ENCODE measurements at places on chromosomes 7 and 10.

GRCh38 chr7:158274404-158274811 is 313.2 kb downstream of the PTPRN2 start:
- DNase-seq = no peak

- no peak for DNase-seq
Measured at GRCh38 chr7:124179641-124180040, 146.8 kb upstream of the TMEM229A start.

GRCh38 chr7:153682628-153683027 is 369.6 kb upstream of the DPP6 start:
- no peak for DNase-seq

- DNase-seq = no peak
Measured at GRCh38 chr7:130473289-130473688, 18.6 kb upstream of the MEST start.

DNA sequence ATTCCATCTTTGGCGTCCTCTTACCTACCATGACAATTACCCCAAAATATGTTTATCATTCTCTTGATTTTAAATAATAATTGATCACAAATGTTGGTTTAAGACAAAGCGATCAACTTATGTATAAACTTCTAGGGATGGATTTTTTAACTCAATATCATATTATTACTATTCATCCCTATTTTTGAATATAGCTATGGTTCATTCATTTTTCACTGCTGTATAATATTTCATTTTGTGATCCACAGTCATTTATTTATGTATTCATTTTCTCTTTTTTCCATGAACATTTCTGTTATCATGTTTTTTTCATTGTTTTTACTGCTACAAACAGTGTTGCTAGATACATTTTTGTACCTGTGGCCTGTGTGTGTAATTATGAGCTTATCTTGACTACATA is 61.3 kb upstream of the MET start:
- no peak for DNase-seq

- DNase-seq = no peak
Measured at GRCh38 chr7:128903621-128904361, 6.7 kb downstream of the KCP start.

- DNase-seq = no peak
Measured at GRCh38 chr10:67518756-67519155, 177.2 kb downstream of the CTNNA3 start.

DNA sequence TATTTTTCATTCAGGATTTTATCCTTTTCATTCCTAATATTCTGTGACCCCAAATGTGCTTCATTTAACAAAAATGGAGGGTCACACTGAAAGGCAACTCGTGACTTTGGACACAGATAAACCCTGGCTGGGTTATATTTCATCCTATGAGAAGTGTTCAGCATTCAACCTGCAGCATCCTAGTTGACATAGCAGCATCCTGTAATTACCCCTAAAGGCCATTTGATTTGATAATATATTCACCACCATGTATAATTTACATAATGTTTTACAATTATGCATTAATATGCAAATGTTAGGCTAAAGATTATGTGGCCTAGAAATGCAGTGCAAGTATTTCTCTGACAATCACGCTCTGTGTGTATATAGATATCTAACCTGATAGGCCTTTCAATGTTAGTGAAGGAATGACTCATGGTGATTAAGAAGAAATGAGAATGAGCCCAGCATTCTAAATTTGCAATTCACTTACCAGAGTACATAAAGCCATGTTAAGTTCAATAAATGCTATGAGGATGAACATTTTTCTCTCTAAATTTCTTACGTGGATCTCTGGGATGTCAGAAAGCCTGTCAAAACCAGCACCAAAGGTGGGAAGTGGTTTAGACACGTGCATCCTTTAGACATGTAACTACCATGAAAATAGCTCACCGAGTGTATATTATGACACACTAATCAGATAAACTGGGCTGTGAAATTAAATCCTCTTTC is 337.7 kb upstream of the AOAH start:
- no peak for DNase-seq

- DNase-seq = no peak
Measured at GRCh38 chr7:51160411-51160810, 156.2 kb downstream of the COBL start.

DNA sequence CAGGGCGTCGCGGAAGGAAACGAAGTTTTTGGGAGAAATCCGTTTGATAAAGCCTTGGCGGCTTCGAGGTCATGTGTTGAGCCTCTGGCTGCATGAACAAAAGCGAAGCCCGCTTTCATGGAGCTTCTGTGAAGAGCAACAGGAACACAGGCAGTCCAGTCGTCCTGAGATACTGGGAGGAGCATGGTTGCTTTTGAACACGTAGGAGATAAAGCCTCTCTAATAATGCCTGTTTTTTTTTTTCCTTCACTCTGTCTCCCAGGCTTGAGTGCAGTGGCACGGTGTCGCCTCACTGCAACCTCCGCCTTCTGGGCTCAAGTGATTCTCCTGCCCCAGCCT is 473 bp upstream of the ZNF32 start:
- DNase-seq = no peak

GRCh38 chr7:17194656-17195055 is 103.8 kb upstream of the AHR start:
- no peak for DNase-seq

GRCh38 chr7:106774768-106775551 is 90.1 kb upstream of the PIK3CG start:
- no peak for DNase-seq

GRCh38 chr10:69043931-69044531 is 43.9 kb upstream of the SRGN start:
- peak; percentile 50 for DNase-seq

DNA sequence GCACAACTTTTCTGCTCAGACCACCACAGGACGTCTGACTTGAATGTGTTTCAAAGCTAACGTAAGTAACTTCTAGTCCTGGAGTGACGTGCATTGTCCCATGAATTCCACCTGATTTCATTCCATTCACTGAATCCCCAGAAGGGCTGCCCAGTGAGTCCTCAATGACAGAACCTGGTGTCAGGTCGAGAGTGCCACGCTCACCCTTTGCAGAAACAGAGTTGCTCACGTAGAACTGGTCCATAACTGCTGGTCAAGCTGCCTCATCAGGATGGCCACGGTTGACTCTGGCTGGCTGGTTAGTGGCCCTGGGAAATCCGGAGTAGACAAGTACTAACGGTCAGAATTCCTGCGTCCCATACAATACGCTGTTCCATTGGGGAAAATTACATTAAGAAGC is 50.6 kb upstream of the UBE3C start:
- no peak for DNase-seq

DNA sequence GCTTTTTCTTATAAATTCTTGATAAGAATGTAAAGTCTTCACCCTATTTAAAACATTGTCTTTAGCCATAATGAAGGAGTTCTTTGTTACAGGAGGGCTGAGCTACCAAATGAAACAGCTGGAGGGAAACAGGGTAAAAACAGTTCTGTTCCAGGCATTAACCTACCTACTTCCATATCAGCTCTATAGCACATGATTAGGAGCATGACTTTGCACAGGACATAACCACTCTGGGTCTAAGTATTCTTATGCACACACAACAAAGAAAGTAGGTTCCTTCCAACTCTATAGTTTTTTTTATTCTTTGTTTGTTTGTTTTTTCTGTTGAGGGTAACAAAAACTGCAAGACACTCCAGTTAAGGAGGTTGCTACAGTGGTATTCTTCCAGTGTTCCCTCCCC is 52.7 kb downstream of the SCIN start:
- no peak for DNase-seq

GRCh38 chr7:8435590-8436545 is 2.5 kb downstream of the NXPH1 start:
- no peak for DNase-seq

DNA sequence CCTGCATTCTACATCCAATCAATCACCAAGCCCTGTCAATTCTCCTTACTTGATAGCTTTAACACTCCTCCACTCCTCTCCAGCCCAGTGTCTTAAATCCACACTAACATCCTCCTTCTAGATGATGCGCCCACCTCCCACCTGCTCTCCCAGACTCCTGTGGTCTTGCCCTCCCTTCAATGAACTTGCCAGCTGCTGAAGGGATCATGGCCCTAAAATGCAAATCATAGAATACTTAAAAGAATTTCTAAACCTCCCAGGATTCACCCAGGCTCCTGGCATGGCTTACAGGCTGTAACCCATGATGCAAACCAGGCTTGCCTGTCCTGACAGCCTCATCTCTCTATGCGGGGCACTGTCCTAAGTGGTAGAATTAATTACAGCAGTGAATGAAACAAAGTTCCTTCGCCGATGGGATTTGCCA is 43.6 kb downstream of the SYPL1 start:
- no peak for DNase-seq

GRCh38 chr7:13240349-13240748 is 552.9 kb downstream of the ARL4A start:
- DNase-seq = no peak

DNA sequence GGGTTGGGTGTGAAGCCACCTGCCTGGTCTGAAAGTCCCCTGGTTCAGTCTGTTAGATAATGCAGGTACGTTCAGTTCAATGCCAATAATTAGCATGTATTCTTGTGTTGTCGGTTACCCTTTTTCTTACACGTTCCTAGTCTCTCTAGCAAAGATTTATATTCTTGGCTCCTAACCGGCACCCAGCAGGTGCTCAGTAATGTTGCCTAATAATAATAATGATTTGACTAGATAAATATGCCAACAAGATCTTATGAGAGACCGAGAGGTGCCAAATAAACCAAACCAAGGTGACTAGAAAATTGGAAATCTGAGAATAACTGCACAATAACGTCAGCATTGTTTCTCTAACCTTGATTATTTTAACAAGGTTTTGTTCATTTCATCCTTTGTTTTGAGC is 1.1 kb upstream of the SMIM30 start:
- DNase-seq = no peak

- no peak for DNase-seq
Measured at GRCh38 chr10:4061441-4061951, 276.5 kb upstream of the KLF6 start.

- no peak for DNase-seq
Measured at GRCh38 chr10:680146-680545, 9.3 kb downstream of the DIP2C start.

DNA sequence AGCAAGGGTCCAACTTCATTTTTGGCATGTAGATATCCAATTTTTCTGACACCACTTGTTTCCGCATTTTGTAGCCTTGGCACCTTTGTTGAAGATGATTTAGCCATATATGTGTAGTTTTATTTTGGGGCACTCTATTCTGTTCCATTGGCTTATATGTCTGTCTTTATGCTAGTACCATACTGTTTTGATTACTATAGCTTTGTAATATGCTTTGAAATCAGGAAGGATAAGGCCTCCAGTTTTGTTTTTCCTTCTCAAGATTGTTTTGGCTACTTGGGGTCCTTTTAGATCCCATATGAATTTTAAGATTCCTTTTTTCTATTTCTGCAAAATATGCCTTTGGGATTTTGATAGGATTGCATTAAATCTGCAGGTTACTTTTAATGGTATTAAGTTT is 9.5 kb upstream of the BTBD16 start:
- DNase-seq = no peak

DNA sequence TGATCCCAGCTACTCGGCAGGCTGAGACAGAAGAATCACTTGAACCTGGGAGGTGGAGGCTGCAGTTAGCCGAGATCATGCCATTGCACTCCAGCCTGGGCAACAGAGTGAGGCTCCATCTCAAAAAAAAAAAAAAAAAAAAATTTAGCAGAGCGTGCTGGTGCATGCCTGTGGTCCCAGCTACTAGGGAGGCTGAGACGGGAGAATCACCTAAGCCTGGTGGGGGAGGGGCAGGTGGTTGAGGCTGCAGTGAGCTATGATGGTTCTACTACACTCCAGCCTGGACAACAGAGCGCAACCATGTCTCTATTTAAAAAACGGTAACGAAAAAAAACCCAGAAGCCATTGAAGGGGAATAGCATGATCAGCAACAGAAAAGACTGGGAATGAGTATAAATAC is 89.9 kb downstream of the ARHGAP12 start:
- no peak for DNase-seq

DNA sequence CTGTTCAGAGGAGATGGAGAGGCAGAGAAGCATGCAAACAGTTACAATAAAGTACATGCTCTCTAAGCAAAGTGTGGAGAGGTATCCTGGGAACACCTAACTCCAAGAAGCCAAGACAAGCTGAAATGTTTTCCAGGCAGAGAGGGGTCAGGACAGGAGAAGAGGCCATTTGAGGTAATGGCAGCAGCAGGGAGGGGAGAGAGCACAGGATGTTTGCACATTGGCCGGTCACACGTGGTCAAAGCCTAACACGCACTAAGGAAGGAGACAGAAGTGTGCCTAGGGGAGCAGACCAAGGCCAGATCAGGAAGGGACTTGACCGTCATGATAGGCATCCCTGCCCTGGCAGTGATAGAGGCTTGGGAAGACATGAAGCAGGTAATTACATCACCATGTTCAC is 101.5 kb downstream of the CTTNBP2 start:
- DNase-seq = no peak

- DNase-seq = no peak
Measured at GRCh38 chr7:151101621-151102396, 15.5 kb downstream of the AGAP3 start.

- DNase-seq = no peak
Measured at GRCh38 chr7:131019351-131019750, 285.3 kb upstream of the KLF14 start.

GRCh38 chr7:27079234-27079975 is 16.4 kb downstream of the HOXA1 start:
- no peak for DNase-seq

DNA sequence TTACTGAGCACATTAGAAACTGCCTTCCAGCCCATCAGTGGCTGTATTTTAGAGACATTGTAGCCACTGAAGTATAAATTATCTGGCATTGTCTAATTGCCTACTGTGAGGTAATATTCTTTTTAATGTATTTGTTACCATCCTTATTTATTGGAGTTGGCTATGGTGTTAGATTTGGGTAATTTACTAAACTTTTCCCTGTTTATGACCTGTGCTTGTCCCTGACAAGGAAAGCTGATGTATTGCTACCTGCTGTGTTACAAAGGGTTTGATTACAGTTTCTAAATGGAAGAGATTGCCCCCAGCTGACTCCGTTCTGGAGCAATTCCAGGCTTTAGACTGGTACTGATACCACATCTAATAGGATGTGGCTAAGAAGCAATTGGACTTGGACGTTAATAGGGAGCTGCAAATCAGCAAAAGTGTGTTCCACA is 12.3 kb upstream of the ASCC1 start:
- no peak for DNase-seq

DNA sequence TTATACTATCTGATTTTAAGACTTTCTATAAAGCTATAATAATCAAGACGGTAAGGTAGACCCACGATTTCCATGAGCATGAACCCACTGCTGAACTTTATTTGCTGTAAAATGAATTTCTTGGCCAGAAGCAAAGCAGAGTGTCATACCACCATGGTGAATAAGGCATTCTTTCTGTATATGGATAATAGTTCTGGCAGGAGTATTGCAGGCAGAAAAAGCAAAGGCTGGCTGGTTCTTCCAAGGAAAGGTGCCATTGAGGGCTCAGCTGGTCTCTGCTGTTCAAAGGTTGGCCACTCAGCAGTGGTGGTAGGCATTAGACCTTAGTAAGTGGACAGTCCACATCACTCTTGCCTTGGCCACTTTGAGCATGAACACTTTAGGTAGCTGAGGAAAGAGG is 104.1 kb upstream of the KCNMA1 start:
- DNase-seq = no peak

GRCh38 chr7:141649865-141650634 is 51.9 kb downstream of the DENND11 start:
- peak; percentile 22 for DNase-seq

Data from CD4-positive, alpha-beta T cell treated with Interleukin-17A for 1 hour (primary cell).